CMK (cell line): ENCODE measurements at places on chromosomes 16 and 17.

DNA sequence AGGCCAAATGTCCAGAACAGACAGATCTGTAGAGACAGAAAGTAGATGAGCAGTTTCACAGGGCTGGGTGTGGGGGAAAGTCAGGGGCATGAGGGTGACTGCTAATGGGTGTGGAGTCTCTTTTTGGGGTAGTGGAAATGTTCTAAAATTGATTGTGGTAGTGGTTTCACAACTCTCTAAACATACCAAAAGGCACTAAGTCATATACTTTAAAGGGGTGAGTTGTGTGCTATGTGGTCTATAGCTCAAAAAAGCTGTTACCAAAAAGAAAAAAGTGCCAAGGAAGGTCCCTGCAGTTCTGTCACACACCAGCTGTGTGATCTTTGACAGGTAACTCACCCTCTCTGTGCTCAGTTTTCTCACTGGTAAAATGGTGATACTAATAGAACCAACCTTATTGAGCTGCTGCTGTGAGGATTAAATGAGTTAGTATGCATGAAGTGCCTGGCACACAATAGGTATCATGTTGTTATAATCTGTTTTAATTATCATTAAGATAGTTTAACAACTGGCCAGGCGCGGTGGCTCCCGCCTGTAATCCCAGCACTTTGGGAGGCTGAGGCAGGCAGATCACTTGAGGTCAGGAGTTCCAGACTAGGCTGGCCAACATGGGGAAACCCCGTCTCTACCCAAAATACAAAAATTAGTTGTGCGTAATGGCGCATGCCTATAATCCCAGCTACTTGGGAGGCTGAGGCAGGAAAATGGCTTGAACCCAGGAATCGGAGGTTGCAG, 10.3 kb downstream of the ITGAX start:
- no peak for DNase-seq

GRCh38 chr16:28003923-28004322, 59.6 kb downstream of the GSG1L start:
- no peak for DNase-seq

DNA sequence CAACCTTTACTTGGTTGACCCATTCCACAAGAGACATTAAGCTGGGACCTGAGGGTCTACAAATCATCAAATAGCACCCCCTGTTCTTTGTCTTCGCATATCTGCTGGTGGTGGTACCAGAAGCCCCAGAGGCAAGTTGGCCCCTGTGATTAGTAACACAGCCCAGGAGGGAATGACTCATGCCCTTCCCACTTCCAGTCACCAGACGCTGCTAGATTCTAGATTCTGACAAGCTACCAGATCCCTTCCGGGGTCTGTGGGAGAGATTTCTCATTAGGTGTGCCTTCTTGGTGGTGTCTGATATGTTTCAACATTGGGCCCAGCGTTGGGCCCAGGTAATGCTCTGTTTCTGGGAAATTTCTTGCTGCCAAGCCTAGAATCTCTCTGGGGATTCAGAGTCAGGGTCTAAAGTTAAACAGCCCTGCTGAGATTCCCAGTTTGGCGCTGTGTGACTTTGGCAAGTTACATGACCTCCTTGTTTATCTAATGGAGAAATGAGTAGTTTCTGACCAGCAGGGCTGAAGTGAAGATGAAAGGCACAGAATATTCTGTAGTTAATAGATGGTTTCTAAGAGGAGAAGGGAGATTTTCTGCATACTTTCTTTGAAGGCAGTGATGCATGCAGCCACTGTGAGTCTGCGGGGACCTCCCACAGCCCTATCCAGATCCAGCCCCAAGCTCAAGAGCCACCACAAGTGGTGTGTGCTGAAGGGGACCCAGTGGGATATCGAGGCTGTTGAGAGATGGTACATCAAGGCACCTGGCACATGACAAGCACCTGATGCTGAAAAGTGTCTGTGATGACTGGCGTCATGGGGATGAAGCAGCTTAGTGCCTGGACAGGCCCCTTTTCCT, 3.9 kb downstream of the TRPV2 start:
- no peak for DNase-seq

GRCh38 chr16:67112591-67113399, 3.1 kb downstream of the PHAF1 start:
- DNase-seq = no peak
